Panc1 (cell line): ENCODE measurements at places on chromosomes 2 and 18. TPM values are rescaled to one million over a fixed set of nuclear protein-coding genes. Genes with fewer than 3 reads are reported as not detected.

- H3K4me3 ChIP-seq, result no peak overlapping the region
- H3K4me1 ChIP-seq, result no peaks in the 10 kb centered on the region
- no peak overlapping the region for H3K27ac ChIP-seq
- H3K27me3 ChIP-seq, result no peaks in the 10 kb centered on the region
Observed at GRCh38 chr2:165141601-165142354, 62.1 kb downstream of the SCN3A start.

DNA sequence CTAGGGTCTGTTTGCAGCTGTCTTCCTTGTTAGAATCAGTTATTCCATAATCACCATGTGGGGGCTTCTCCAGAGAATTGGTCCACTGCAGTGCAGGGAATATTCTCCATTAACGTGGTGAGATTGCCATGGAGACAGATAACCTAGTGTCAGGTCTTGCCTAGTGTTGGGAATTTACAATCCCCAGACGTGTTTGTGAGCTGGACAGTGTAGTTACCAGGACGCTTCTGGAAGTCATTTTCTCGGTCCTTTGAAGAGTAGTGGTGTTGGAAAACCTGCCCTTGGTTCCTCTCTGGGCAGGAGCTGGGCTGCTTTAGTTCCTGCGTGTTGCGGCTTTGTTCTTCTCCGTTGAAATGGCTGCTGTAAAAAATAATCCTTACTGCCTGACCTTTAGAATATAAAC is 68.8 kb upstream of the LYPD6B start:
- DNase-seq, result no peak
- no peaks in the 10 kb centered on the region for H3K4me1 ChIP-seq
- H3K36me3 ChIP-seq, result no peaks in the 10 kb centered on the region
- H3K4me3 ChIP-seq, result no peak overlapping the region

DNA sequence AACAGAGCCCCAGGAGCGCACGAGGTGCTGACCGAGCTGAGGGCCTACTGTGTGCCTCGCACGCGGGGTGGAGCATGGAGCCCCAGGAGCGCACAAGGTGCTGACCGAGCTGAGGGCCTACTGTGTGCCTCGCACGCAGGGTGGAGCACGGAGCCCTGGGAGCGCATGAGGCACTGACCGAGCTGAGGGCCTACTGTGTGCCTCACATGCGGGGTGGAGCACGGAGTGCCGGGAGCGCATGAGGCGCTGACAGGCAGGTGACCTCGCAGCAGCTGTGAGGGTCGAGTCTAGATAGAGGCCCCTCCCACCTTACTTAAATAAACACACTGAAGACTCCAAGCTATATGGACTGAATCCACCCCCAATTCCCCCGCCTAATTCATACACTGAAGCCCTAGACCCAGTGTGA is 60.3 kb downstream of the EIPR1 start:
- H3K4me3 ChIP-seq, result no peak overlapping the region
- no peak for DNase-seq
- no peaks in the 10 kb centered on the region for H3K4me1 ChIP-seq

GRCh38 chr2:48993576-48993975 is 160.7 kb downstream of the FSHR start:
- no peaks in the 10 kb centered on the region for H3K36me3 ChIP-seq
- no peaks in the 10 kb centered on the region for H3K27me3 ChIP-seq
- H3K4me3 ChIP-seq, result no peak overlapping the region
- no peak for DNase-seq

GRCh38 chr2:218961229-218961628 is 1.8 kb downstream of the CDK5R2 start:
- DNase-seq, result no peak
- 0 out of 2 replicates have a peak, but pooled peaks cover 4% of the 10 kb centered on the region for H3K4me1 ChIP-seq
- H3K27me3 ChIP-seq, result no peaks in the 10 kb centered on the region; the same call in 1 of the 2 replicates
- peak overlapping the region; percentile 42 for H3K4me3 ChIP-seq

- H3K36me3 ChIP-seq, result no peaks in the 10 kb centered on the region
- H3K27ac ChIP-seq, result peak overlapping the region; percentile 23; the same call in 1 of the 2 replicates
- peaks cover 5% of the 10 kb centered on the region for H3K4me1 ChIP-seq
- no peak overlapping the region for H3K4me3 ChIP-seq
Observed at GRCh38 chr2:233061591-233062450, 1.7 kb downstream of the INPP5D start.

DNA sequence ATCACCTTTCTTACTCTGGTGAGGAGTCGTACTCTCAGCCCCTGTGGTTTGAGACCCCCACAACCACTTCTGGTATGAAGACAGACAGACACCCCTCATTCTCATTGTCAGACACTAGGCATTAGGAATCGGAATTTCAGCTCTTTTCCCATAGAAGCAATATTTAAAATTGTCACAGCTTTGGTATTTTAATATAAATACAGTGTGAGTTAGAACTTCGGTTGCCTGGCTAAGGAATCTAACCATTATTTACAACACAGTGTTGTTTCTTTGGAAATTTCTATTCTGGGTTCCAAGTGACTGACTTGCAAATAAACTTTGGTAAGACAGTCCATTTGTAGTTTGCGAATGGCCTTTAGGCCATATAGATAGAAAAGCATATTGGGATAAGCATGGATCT is 318.1 kb downstream of the PARD3B start:
- H3K4me1 ChIP-seq, result no peaks in the 10 kb centered on the region
- H3K27ac ChIP-seq, result no peak overlapping the region
- no peaks in the 10 kb centered on the region for H3K27me3 ChIP-seq
- H3K36me3 ChIP-seq, result no peaks in the 10 kb centered on the region

DNA sequence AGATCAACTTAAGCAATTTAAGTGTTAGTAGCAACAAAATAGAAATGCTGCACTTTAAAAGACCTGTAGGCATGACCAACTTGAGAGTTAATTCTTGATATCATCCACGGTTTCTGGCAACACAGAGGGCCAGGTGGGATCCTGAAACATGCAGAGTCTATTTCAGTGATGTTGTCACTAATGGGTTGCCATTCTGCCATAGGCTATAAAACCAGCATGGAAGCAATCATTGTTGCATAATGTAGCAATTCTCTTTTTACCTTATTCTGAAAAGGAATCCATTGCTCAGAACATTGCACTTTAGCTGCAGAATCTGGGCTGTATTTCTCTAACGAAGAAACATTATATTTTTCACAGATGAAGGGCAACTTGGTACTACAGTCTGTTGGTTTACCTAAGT is 53.9 kb upstream of the CD302 start:
- H3K27me3 ChIP-seq, result peaks cover 5% of the 10 kb centered on the region; the same call in 1 of the 2 replicates
- H3K27ac ChIP-seq, result no peak overlapping the region
- DNase-seq, result no peak

Gene DLGAP1
- total RNA-seq, result 1.8 TPM

Gene STRADB
- 33.4 TPM for total RNA-seq

Gene FANCL
- total RNA-seq, result 25.7 TPM
